ENCODE measurements at places on chromosomes 13 and 19. TPM values are rescaled to one million over a fixed set of nuclear protein-coding genes. Genes with fewer than 3 reads are reported as not detected.

DNA sequence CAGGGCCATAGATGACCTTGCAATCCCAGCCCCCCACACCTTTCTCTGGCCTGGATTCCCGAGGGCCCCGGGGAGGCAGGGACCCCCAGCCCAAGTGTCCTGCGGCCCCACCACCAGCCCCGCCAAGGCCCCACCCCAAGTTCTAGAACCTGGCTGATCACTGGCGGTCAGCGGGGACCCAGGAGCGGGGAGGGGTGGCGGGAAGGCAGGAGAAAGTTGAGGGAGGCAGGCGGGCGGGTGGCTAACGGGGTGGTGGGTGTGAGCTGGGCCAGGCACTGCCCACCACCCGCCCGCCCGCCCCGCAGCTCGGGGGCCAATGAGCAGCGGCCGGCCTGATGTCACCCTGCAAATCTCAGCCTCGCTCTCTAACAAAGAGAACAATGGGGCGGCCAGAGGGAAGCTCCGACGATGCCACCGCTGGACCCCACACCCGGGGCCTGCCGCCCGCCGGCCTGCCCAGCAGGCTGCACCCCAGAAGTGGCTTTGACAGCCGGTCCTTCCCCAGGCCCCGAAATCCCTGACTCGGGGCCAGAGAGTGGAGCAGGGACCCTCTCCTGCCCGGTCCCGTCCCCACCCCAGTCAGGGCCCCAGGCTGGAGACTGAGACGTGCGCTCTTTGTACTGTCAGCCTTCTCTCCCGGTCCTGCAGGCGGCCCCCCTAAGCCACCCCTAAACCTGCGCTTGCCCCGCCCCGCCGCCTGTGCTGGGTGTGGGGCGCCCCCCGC, 1.6 kb downstream of the MEX3D start:
- DNase-seq: peak; percentile 65

DNA sequence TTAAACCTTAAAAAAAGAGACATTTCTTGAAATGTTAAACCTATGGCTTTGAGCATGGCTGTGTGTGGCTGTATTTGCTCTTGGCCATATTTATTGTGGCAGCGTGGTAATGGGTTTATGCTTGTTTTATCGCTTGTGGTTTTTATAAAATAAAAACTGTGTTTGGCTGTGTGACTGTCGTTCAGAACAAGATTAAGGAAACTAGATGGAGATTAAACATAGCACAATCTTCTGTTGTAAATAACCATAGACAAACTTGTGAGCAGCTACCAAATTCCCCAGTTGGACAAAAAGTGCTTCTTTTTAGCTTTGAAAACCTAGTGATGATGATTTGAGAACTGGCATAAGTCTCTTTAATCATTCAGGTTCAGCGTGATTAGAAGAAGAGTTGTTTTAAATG, 191.0 kb downstream of the GGACT start:
- no peak for DNase-seq

DNA sequence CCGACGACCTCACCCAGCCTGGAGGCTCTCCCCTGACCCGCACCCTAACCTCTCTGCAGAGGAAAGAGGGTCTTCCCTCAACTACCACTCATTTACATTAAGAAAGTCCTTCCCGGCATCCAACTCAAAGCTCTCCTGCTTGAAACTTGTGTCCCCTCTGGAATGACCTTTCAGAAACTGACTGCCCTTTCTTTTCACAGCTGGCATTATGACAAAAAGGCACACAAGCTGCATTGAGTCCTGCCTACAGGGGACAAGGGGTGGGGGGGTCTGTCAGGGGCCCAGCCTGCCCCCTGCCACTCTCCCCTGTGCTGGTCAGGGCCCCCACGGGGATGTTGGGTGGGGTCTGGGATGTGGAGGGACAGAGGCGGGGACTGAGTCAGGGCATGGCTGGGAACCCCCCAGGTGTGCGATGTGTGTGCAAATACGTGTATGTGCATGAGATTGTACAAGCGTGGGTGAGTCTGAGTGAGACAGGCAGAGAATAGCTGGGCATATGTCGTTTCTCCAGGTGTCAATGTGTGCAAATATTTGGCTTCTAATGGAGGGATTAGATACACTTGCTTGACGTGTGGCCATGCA, 2.0 kb downstream of the COL5A3 start:
- no peak for DNase-seq

The ZNF773 gene
- polyA plus RNA-seq: 12.0 TPM

The GPR12 gene
- polyA plus RNA-seq: 0.09 TPM

DNA sequence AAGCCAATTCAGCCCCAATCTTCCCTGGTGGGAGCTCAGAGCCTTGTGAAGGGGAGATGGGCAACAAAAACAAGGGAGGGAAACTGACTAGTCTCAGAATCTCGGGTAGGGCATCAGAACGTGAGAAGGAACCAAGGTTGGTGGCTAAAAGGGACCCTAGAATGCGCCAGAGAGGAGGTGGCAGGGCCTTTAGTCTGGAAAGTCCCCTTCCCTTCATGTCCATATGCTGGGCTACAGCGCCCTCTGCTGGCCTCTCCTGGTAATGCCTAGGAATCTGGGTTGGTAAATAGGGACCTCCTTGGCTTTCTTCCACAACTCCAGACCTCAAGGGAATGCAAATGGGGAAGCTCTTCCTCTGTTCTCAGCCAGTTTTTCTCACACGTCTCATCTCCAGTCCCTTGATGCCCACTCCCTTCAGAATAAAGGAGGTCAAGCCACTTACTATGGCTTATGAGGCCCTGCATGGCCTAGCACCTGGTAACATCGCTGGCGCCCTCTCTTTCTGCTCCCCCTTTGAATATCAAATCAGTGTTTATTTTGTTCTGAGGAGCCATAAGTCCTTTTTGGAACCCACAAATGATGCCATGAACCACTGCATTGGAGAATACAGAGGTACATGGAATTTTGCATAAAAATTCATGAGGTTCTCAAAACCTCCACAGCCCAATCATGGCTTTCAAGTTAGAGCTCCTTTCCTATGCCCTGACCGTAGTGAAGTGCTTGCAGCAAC, 1.4 kb upstream of the CCDC97 start:
- DNase-seq: peak; percentile 69

DNA sequence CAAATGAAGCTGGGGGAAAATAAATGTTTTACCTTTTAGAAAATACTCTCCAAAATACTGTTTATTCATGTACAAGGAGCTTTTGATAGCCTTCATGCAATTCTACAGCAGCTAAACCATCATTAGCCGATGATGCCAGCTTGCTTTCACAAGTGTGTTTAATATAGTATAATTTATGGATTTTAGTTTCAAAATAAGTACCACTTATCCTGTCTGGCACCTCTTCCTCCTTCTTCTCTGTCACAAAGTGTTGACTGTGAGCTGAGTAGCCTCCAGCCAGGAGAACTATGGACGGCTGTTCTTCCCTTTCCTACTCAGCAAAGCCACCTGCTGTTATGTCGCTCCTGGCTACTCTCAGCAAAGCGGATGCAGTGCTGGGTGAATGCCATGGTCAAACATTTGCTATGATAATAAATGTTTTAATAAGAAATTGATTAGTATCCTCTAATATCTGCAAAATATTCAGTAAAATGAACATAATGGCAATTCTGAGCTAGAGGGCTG, 238.2 kb downstream of the LIG4 start:
- DNase-seq: no peak

GRCh38 chr19:39218230-39219007, 14.4 kb upstream of the SYCN start:
- DNase-seq: no peak

The CACNG7 gene
- 1.0 TPM for polyA plus RNA-seq

DNA sequence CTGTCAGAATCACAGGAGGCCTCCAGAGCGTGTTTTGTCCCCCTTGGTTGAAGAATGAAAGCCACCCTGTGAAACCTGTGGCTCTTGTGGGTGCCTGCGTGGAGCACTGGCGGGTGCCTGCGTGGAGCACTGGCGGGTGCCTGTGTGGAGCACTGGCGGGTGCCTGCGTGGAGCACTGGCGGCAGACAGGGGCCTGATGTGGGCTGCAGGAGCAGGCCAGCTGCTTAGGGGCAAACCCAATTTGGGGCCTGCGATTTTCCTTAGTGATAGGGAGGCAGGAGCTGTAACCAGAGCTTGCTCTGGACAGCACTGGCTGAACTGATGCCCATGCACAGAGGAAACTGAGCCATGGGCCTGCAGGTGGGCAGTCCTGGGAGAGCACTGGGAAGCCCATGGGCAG, 24.3 kb downstream of the ARHGEF7 start:
- no peak for DNase-seq

The LILRB4 gene
- polyA plus RNA-seq: 1.7 TPM

GRCh38 chr19:5143471-5144411, 174.8 kb downstream of the KDM4B start:
- DNase-seq: no peak

DNA sequence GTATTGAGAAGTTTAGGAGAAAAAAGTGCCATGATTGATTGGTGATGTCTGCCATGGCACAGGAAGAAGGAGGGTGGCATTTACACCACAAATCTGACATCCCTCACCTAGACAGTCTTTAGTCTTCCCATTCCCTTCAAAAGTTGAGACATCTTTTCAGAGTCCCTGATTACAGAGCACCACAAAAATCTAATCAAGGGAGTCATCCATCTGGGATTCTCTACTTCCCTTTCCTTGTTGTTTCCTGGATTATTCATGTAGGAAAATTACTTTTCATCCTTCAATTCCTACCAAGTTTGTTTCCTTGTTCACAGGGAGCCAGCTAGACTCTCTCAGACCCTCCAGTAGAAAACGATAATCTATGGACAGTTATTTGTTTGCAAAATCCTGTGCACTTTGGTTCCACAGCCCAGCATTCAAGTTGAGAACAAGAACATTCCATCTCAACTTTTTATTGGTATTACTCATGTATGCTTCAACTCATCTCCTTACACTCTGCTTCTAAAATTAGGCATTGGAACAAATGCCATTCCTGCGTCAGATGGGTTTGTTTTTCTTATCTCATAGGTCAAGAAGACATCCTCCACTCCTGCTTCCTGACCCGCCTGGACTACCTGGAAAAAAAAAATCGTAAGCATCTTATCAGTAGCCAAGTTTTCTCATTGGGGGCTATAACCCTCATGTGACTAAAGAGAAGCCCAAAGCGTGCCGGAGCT, 259.9 kb downstream of the FOXO1 start:
- DNase-seq: no peak

The GJB2 gene
- 3.8 TPM for polyA plus RNA-seq

- no peak for DNase-seq
These were observed 46.4 kb downstream of the PEX11G start for GRCh38 chr19:7442423-7442822.

DNA sequence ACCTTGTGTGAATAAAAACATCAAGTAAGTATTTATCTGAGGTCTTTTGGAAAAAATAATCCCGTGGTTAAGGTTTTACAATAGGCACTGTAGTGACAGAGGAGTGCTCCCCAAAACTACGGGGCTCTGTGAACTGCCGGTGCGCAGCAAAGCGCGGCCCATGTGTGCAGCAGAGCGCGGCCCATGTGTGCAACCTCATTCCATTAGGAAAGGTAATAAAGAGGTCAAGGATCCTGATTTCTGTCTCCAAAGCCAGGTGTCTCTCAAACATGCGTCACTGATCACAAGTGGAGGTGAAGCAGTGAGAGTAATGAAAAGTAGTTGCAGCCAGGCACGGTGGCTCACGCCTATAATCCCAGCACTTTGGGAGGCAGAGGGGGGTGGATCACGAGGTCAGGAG, 58.7 kb downstream of the MRPL57 start:
- DNase-seq: no peak

GRCh38 chr19:38617283-38617763, 430 bp downstream of the MAP4K1 start:
- DNase-seq: no peak

- no peak for DNase-seq
These were observed 235.9 kb downstream of the TSHZ3 start for GRCh38 chr19:31113293-31113692.

DNA sequence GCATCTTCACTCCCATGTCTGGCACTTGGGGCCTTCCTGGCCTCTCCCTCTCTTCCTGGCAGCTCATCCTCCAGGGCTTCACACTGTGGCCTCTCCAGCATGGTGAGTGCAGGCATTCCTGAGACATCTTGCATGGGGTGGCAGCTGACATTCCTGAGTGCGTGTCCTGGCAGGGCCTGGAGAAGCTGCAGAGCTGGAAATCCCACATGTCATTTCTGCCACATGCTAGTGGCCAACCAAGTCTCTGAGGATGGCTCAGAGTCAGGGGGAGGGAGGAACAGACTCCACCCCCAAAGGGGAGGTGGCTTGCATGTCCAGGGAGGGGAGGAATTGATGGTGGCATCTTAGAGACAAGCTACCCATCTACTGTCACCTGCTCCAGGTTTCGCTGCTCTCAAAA, 41.6 kb upstream of the AMER2 start:
- DNase-seq: no peak

DNA sequence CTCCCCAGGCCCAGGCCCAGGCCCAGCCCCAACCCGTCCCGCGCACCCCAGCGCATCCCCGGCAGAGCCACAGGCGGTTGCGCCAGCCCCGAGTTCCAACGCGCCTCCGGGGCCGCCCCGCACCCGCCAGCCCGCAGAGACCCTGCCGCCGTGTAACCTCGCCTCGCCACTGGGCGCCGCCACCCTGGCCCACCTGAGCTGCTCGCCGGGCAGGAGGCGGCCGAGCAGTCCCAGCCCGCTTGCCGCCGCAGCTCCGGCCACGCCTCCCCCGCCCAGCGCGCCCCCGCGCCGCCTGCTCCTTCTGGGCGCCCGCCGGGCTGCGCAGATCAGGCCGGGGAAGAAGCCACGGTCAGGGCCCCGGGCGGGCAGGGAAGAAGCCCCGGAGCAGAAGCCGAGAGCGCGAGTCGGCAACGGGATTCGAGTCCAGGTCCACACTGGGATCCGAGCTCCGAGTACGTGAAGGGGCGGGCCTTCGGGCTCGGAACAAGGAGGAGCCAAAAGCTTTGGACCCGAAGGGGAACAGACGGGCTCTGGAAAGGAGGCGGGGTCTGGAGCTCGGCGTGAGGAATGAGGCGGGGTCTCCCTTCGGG, at the start of gene MBOAT7:
Gene MBOAT7 (minus strand): TSS at position 436 of the 590 bp plus-strand sequence. CDS start 1,072 bp downstream, outside the sequence.
- no peak for DNase-seq

The PGPEP1 gene
- polyA plus RNA-seq: 22.0 TPM

- DNase-seq: no peak
These were observed 21.3 kb downstream of the ZNF626 start for GRCh38 chr19:20640023-20640422.

The ADPRHL1 gene
- 4.4 TPM for polyA plus RNA-seq

The SLC10A2 gene
- 2.8 TPM for polyA plus RNA-seq

The NLRP11 gene
- polyA plus RNA-seq: 0.20 TPM

GRCh38 chr13:45370922-45371406, 30.0 kb upstream of the TPT1 start:
- peak; percentile 69 for DNase-seq

DNA sequence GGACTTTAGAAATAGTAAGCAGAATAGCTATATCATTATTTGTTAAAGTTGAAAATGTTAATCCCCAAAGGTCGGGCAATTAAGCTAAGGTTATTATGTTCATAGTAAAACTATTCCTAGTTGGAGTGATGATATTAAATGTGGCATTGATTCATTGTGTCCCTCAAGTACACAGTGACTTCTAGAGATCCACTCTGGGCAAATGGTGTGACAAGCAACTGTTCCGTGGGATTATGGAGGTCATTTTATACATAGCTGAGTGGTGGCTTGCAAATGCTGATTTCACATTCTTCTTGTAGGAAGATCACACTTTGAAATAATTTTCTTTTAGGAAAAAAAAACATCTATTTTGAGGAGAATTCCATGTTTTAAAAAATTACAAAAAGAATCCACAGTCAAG, 317.8 kb downstream of the ATP8A2 start:
- DNase-seq: no peak

- no peak for DNase-seq
These were observed 38.0 kb downstream of the ADGRE1 start for GRCh38 chr19:6925386-6925785.

GRCh38 chr19:40503320-40503695, 36.5 kb downstream of the SPTBN4 start:
- no peak for DNase-seq

The PEAK3 gene
- 0.12 TPM for polyA plus RNA-seq

- no peak for DNase-seq
These were observed 6.2 kb downstream of the PHLDB3 start for GRCh38 chr19:43498233-43498842.

All from renal cortex interstitium (tissue), 15 donors.